ENCODE measurements at places on chromosomes 7 and 10.
A peak's percentile ranks its signal among the peaks of the same experiment; 100 is the strongest.

- DNase-seq: peak; percentile 29
Measured at GRCh38 chr10:23157691-23158369, 34.3 kb upstream of the PTF1A start.

- no peak for DNase-seq
Measured at GRCh38 chr7:114084002-114084471, 165.2 kb upstream of the PPP1R3A start.

DNA sequence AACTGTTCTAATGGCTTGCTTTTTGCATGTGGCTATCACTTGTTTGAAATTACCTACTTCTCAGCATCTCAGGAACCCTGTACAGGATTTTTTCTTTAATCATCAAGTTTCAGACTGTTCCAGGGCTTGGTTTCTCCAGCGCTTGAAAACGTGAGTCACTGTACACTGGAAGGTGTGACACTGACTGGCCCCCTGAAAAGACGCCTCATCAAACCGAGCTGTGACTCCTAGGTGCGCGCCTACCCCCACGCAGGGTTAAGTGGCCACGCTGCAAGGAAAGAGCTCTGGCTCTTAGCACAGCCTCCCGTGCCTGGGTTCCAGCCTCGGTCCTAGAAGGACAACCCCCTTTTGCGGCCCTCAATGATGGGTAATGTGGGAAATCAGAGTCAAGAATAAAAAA lies 81.0 kb downstream of the EBF3 start:
- DNase-seq: no peak

DNA sequence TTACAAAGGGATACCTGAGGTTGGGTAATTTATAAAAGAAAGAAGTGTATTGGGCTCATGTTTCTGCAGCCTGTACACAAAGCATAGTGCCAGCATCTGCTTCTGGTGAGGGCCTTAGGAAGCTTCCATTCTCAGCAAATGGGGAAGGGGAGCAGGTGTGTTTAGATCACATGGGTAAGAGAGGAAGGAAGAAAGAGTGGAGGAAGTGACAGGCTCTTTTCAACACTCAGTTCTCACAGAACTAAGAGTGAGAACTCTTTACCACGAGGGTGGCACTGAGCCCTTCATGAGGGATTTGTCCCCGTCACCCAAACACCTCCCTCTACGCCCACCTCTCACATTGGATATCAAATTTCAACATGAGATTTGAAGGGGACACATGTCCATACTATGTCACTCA lies 506 bp upstream of the FAM170B start:
- DNase-seq: peak; percentile 15

DNA sequence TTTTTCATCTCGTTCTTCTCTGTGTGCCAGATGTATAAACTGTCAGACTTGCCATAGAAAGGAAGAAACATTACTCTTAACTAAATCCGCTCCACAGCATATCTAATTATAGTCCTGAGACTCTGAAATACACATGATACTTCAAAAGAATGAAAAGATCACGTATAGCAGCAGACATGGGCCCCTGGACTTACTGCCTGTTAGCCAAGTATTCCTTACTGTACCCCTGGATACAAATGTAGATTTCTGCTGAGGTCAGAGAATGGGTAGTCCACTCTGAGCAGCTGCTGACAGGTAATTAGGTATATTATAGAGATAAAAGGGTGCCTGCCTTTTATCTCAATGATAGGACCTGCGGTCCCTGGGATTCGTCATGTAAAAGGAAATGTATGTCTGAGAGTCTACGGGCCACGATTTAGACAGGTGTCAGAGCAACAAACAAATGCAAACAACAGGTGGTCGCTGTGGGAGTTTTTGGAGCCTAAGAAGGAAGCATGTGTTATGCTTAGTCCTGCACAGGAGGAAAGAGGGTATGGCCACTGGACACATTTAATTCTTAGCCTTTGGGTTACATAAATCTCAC lies 69.4 kb downstream of the VOPP1 start:
- DNase-seq: no peak

DNA sequence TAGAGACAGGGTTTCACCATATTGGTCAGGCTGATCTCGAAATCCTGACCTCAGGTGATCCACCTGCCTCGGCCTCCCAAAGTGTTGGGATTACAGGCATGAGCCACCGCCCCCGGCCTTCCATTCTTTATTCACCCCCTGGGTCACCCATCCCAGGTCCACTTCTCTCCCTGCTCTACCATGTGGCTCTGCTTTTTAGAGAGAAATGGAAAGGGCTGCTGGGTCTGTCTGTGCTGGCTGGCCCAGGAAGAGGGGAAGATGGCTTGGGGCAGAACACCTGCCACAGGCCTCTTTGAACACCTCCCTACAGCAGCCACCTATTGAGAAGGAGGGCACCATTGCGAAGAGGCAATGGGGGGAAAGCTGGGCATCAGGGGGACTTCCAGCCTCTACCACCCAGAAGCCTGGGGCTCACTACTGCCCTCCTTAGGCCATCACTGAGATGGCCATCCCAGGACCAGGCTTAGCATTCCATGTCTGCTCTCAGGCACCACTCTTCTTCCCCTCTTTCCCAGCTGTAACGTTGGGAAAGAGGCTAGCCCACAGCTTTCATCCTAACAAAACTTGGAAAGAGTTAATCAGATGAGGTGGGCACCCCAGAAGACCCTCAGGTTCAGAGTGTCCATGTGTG lies 256.3 kb downstream of the GRID1 start:
- no peak for DNase-seq

GRCh38 chr7:152467225-152467624 lies 31.4 kb upstream of the KMT2C start:
- no peak for DNase-seq

- DNase-seq: peak; percentile 76
Measured at GRCh38 chr10:62637249-62638061, 167.1 kb upstream of the ADO start.

GRCh38 chr7:125118444-125118843 lies 188.8 kb upstream of the POT1 start:
- no peak for DNase-seq

DNA sequence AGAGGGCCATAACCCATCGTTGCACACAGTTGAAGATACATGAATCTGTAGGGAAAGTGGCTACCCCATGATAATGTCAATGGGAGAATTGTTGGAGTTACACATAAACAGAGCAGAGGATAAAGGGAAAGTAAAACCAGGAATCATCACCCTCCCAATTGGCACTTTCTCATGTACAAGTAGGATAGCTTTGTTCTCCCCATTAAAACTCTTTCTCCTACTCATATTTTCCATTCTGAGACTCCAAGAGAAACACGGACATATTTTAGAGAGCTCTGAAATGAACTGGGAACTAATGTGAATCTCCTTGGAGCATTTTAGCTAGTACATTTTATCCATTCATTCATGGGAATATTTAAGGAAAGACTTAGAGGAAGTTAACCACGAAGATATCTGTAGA lies 17.2 kb upstream of the LRRC17 start:
- no peak for DNase-seq

DNA sequence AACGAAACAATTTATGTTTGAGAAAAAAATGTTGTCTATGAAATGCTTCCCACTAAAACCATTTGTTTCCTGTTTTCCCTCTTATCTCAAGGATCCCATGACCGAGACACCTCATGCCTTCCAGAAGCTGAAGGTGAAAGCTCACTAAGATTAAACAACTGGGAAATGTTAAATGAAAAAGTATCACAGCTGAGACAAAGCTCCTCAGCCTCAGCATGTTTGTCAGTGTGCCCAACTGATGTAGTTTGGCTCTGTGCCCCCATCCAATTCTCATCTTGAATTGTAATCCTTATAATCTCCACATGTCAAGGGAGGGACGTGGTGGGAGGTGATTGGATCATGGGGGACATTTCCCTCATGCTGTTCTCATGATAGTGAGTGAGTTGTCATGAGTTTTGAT lies 327.3 kb downstream of the HTR7 start:
- no peak for DNase-seq

DNA sequence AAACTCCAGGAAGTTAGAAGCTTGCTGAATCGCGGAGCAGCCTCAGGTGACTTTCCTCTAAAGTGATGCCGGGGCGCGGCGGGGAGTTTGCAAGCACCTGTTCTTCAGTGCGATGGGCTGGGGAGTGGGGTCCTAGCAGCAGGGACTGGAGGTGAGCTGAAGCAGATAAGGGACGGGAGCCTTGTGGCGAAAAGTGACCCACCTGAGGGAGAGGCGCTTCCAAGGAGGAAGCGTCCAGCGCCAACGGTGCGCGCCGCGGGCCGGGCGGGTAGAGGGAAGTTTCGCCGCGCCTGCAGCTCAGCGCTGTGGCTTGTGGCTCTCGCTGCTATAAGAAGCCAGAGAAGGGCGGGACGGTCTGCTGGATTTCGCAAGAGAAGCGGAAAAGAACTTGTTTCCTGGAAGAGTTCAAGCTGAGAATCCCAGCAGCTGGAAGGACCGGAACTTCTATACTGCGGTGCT lies at the start of gene STEAP4:
Gene STEAP4 (minus strand): TSS at position 305 of the 459 bp plus-strand sequence. CDS start 22,625 bp downstream, outside the sequence.
- no peak for DNase-seq

- no peak for DNase-seq
Measured at GRCh38 chr10:35346248-35346647, 9.9 kb downstream of the CCNY start.

GRCh38 chr7:151435103-151435916 lies 4.6 kb downstream of the CRYGN start:
- no peak for DNase-seq

DNA sequence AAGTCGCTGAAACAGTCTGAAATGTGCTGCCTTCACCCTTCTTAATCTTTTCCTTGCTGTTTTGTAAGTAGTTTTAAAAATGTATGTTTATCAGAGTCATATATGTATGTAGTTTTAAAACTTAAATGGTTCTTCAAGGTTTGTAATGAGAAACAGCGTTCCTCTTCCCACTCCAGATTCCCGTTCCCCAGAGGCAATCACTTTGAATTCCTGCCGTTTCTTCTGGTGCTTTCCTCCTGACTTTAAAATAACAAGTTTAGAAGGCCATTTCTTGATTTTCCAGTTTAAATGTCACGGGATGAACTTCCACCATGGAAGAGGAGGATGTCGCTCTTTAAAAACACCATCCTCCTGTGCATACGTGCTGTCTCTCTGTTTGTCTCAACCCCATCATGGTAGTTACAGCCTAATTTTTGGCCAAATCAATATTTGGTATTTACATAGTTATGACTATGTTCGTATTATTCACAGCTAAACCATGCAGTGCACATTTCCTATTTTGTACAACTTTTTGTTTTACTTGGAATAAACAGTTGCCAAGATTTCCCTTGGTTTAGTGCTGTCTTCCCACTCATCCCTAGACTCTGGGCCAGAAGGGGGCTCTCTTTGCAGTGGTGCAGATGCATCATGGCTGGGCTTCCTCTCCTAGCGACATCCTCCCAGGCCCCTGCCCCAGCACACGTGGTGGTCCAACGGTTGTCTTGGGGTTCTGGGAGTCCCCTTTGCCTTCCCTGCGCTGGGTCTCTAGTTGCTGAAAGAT lies 151.4 kb downstream of the PTPN20 start:
- no peak for DNase-seq

DNA sequence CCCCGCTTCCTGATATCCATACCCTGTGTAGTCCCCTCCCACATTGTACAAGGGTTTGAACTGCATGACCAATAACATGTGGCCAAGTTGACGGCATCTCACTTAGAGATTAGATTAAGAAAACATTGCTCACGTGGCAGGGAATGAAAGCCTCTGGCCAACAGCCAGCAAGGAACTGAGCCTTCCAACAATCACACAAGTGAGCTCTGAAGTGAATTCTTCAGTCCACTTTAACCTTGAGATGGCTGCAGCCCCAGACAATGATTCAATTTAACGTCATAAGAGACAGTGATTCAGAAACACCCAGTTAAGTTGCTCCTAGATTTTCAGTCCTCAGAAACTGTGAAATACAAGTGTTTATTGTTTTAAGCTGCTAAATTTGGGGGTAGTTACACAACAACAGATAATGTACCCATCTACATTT lies 165.9 kb upstream of the PLXNA4 start:
- no peak for DNase-seq

GRCh38 chr10:95660283-95660682 lies 3.8 kb upstream of the ALDH18A1 start:
- no peak for DNase-seq

- no peak for DNase-seq
Measured at GRCh38 chr10:124249812-124250432, 156.5 kb upstream of the CHST15 start.

DNA sequence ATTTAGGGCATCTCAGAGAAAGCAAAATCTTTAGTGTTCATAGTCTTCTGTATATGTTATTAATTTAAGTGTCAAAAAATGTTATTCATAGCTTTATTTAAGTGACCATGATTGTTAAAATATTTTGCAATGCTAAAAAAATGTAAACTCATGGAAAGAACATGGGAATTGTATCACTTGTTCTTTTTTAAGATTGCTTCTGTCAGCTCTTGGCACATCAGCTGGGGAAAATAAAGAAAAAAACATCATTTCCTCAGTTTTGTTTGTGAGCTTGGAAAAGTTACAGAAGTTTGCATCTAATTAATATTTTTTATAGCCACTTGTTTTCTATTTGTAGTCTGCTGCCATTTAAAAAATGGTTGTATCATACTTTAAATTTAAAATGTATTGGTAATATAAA lies 285.9 kb upstream of the CSTF2T start:
- DNase-seq: no peak

DNA sequence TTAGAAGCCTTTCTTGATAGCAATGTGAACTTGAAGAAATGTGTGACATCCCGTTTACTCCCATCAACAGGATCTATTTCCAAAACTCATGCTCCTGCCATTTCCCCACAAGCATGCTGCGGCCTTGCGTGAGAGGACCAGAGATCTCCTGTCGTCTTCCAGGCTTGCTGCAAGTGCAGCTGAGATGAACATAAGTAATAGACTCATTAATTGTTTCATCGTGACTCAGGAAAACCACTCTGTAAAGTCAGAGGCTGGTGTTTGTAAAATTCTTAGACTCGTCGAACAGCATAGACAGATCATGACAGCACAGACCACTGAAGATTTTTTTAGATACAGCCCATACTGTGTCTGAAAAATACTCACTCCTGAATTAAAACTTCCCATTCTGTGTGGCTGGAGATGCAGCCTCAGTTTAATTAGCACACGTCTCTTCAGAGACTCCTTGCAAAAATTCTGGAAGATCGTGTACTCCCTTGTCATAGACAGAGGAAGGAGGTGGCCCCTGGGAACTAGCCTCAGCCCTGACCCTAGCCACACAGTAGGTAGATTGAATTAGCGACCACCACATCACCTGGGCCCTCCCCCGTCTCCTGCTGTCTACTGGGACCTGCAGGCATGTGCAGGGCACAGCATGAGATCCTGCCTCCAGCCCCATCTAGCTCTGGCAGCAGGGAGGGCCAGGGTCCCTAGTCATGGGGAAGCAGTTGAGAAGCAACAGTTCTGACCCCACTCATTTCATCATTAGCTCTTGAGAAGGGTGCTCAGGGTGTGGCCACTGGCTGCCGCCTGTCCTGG lies 226.0 kb downstream of the CELF2 start:
- no peak for DNase-seq

DNA sequence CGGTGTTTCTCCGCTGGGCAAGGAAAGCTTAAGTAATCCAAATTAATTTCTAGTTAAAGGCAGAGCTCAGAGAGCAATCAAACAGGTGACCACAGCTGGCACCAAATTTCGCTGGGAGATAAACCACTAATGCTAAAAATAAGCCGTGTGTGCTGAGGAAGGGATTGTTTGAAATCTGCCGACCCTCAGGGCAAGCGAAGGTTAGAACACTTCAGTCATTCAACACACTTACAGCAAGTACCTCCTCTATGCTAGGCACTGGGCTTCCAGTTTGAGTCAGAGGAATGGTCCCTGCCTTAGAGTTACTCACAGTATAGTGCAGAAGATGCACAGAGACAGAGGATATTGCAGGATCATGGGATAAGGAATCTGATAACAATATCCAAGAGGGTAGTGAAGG lies 467.9 kb upstream of the PODXL start:
- no peak for DNase-seq

GRCh38 chr7:40500219-40500618 lies 365.4 kb downstream of the SUGCT start:
- DNase-seq: no peak
